ENCODE measurements at places on chromosomes 5 and 9.

GRCh38 chr5:74085186-74085585, 459.2 kb downstream of the ARHGEF28 start:
- DNase-seq = no peak

DNA sequence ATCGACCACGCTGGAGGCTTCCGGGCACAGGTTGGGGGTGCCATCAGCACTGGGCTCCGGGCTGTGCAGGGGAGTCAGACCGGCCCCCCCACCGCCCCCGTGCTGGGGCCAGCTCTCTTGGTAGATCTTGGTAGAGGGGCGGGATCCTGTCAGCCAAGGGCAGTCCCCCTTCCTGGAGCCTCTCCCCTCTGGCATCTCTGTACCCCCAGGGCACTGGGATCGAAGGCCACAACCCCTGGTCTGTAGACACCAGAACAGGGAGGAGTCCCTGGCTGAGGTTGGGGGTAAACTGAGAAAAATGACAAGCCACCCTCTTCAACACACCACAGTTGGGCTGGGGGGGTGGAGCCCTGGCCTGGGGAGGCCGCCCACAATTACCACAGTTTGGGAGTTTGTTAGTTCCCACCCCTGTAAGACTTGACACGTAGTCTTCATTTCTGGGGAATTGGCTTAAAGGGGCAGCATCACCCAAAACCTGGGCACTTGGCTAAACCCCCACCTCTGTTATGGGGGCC, 882 bp downstream of the CERCAM start:
- DNase-seq = no peak

DNA sequence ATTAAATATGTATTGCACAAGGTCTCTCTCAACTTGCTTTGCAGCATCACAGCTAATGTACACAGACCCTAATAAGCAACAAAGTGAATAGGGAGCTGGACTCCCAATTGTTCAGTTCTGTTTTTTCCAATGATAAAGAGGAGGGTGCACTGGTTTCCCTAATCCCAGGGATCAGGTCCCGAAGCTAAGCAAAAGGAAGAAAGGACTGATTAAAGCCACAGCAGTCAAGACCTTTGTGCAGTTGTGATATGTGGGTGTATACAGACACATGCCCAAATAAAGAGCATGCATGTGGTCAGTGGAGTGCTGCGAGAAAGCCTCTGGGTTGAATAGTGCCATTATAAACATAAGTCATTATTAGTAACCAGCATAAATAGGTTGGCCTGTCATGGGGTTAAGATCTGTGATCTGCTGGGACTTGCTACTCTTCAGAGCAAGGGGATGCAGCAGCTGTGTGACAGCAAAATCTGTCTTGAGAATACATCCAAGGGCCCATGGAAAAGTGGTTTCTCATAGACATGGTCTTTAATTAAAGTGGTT, 1863.1 kb upstream of the WWC1 start:
- DNase-seq = no peak

- no peak for DNase-seq
Measured at GRCh38 chr9:80540387-80540786, 968.6 kb downstream of the TLE4 start.

GRCh38 chr5:18393565-18394442, 759.5 kb downstream of the TAF11L14 start:
- DNase-seq = no peak

DNA sequence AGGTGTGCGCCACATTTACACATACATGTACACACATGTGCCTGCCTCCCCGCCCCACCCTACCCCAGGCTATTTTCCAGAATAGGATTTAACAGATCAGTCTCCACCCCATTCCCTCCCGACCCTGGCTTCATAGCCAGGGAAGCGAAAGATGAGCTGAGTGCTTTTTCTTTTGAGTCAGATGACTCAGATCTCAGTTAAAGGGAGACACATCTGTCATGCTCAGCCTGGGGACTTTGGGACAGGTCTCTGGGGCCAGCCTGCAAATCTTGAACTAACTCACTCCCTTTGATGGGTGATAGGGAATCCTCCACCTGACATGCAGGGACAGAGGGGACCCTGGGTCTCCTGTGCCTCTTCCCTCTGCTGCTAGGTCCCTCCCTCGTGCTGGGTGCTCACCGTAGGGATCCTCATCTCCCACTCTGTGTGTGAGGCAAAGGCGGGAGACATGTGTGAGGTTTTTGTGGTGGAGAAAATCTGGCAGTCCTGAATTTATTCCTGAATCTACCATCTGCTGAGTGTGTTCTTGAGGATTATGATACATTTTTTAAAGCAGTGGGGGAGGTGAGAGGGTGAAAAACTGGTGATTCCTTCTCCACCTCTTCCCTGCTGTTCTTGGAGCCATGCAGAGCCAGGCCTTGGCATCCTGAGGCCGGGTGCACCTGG, 37.7 kb downstream of the NEUROG1 start:
- DNase-seq = no peak

DNA sequence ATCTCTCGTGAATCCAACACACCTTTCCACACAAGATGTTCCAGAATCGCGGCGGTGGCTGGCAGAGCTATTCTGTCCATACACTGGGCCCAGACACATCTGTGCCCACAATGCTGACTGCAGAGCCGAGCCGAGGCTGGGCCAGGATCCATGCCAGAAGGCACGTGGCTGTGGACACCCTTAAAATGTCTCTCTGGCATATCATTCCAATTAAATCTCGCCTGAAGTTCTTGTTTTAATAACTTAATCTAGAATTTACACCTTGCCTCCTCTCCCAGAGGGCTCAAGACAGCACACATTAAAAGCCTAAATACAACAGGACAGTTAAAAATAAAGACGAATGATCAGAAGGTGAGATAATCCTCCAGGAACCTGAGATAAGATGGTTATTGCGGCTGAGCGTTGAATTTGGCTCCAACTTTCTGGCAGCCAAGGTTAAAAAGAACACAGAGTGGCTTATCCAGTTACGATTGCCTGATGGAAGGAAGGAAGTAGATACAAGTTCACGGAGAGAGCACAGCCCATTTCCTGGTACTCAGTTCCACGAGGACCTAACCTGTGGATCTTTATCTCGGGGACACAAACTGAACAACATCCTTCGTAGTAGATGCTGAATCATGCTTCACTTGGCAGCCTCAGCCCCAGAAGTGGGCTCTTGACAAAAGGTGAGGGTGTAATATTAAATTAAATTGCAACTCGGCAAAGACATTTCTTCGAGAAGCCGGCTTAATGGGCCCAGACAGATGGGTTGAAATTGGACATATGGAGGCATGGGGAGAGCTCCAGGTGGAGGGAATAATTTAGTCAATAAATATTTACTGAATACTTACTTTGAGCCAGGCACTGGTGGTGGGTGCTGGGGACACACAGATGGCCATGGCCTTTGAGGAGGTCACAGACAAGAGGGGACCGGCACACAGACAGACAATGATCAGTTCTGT, 86.0 kb upstream of the TBC1D2 start:
- DNase-seq = no peak

DNA sequence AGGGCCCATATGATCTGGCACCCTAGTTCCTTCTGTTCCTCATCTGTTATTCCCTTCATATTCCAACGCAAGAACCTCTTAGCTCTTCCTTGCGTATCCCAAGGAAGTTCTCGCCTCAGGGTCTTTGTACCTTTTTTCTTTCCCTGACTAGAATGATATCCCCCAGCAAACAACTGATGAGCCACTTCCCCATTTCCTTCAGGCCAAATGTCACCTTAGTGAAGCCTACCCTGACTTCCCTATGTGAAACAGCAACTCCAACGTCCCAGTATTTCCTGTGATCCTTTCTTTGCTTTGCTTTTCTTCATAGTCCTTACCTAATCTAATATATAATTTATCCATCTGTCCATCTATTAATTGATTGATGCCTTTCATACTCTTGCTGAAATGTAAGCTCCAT, 47.9 kb downstream of the ERCC8 start:
- DNase-seq = no peak

DNA sequence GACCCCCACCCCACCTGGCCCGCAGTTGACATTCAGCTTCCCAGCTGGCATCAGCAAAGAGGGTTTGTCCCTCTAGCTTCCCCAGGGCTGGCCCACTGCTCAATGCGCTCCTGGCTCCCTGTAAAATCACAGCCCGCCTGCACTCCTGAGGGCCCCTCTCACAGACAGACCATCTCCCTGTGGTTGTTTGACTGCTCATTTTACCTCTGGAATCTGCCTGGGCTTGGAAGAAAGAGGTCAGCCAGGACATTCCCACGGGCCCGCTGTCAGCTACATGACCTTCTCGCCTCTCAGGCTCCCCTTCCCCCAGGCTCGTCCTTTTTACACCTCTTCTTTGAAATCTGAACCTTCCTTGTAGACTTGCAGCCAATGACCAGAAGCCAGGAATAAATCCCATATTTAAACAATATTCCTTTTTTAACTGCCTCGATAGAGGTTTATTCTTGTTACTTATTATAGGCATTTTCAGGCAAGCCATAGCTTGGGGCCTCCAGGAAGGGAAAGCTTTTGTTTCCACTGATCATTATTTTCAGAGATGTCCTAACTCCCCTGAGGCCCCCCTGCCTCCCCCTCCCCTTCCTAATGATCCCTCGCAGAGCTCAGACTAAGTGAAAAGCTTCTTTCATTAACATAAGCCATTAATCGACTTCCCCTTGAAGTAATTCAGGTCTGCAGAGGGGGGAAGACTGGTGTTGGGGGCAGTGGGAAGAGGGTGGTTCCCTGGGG, 76.3 kb upstream of the IQGAP2 start:
- no peak for DNase-seq

DNA sequence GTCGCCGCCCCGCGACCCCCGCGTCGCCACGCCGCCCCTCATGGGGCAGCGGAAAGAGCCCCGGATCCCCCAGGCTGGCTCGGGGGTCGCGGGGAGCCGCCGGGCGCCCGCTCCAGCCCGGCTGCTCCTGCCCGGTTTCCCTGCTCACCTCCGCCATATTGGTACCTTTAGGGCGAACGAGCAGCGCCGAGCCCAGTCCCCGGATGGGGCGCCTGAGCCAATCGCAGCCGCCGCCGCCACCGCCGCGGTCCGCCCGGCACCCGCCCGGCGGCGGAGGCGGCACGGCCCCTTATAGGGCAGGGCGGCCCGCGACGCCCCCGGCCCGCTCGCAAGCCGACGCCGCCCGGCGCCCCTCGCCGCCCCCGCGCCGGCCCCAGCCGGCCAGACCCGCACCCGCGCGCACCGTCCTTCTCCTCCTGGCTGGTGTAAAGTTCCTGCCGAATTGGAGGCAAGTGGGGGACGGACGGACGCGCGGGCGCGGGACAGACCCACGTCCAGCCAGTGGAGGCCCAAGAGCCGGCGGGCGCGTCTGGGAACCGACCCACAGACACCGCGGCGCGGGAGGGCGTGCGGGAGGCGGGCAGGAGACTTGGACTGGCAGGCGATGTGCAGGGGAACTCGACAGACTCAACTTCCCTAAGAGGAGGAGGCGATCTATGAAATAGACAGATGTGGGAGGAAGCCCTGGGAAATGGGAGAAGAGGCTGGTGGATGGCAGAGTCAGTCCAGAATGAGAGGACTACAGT, at the start of gene MIER3:
Gene MIER3, minus strand, starts transcription at position 178 of the 746 bp plus-strand sequence. Its CDS starts 21 bp downstream, at position 157.
- DNase-seq = peak; percentile 91

DNA sequence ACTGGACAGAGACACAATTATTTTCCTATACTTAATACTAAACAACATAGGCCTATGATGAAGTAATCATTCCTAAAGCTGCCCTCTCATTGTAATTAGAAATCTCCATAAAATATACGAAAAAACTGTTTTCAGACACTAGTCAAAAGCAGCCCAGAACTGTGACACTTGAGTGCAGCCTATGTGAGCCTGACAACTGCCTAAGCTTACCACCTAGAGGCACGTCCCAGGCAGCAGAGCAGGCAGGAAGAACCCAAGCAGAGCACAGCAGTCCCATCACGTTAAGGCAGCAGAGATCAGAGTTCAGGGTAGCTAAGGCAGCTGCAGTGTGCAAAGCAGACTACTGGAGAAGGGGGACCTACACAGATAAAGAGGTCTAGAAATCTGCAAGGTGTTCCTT, 46.4 kb downstream of the GOLPH3 start:
- DNase-seq = no peak

DNA sequence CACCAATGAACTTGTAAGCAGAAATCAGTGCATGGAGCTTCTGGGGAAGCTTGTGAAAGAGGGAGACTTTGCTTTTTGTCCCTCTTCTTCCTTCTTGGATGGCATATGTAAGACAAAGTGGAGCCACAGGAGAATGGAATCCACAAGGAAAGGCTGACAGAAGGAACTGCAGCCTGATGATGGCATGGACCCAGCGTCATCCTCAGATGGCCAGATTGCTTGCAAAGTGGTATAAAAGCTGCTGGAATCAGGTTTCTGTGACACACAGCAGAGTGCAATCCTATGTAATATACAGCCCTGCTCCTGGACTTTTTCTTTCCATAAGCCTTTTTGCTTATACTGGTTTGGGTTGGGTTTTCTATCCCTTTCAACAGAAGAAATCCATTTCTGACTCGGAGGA, 31.4 kb upstream of the SPARC start:
- no peak for DNase-seq

All from pancreas (tissue), 10 donors.